Bronchial smooth muscle cell (primary cell): ENCODE measurements at places on chromosomes 2 and 18. TPM values are rescaled to one million over a fixed set of nuclear protein-coding genes. Genes with fewer than 3 reads are reported as not detected.

The EIF2B4 gene
- total RNA-seq = 29.3 and 31.5 TPM in 2 replicates

The REG3G gene
- not detected in 2 replicates for total RNA-seq

The DSG1 gene
- total RNA-seq = not detected in 2 replicates

The UGT1A3 gene
- not detected in 2 replicates for total RNA-seq

The CNTNAP5 gene
- not detected in 2 replicates for total RNA-seq

The CD207 gene
- 0.09 TPM in 1 of 2 replicates, not detected in the other for total RNA-seq

The DIPK1C gene
- total RNA-seq = not detected in 2 replicates

The AFF3 gene
- total RNA-seq = under 0.01 and 0.34 TPM in 2 replicates
